ENCODE measurements at places on chromosomes 2 and 18.

- DNase-seq = no peak
Measured at GRCh38 chr2:110675679-110676078, 2.2 kb downstream of the BUB1 start.

- no peak for DNase-seq
Measured at GRCh38 chr2:224268441-224268840, 133.5 kb downstream of the FAM124B start.

GRCh38 chr2:214801068-214801467 is 8.4 kb downstream of the BARD1 start:
- no peak for DNase-seq

DNA sequence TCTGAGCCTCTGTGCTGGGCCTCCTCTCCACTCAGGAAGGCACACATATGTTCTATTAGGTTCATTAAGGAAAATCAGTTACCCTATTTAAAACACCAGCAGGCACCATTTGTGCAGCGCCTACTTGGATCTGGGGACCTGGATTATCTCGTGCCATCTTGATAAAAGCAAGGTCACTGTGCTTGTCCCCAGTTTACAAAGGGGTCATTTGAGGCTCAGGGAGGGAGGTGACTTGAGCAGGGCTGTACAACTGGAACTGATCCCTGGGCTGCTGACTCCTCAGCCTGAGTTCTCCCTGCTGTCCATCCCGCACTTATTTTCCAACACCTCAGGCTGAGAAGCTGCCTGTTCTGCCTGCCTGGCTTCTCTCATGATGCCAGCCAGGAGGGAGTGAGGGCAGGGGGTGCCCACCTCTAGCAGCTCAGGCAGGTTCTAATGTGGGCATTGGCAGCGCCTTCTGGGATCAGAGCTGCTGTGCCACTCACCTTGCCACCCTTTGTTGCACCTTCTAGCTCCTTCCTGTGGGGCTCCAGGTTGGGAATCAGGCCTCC is 120.3 kb downstream of the GLI2 start:
- no peak for DNase-seq

GRCh38 chr2:55550368-55551102 is 31.0 kb downstream of the CFAP36 start:
- no peak for DNase-seq

- DNase-seq = no peak
Measured at GRCh38 chr2:25955869-25956535, 26.3 kb downstream of the KIF3C start.

GRCh38 chr2:99638791-99639190 is 149.0 kb upstream of the REV1 start:
- DNase-seq = no peak

DNA sequence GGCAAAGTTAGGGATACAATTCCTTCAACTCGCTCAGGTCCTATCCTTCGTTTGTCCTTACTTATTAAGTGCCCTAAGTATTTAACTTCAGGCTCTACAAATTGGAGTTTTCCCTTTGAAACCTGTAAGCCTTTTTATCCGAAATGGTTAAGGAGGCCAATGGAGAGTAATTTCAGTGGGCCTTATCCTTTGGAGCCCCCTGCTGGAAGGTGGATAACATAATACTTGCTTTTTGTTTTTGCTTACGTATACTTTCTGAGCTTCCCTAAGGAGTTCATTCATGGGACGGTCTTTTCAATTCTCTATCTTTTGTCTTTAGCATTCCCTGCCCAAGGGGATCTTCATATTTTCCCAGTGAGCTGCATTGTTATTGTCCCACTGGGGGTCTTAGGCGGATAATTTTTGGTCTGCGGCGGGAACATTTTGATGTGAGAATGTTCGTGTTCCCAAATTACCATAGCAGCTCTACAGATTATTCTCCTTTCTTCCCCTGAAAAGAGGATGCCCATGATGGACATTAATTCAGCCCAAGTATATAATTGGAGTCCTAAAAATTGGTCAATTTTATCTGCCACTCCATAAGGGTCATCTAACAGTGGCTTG is 34.4 kb upstream of the TRAPPC8 start:
- no peak for DNase-seq

DNA sequence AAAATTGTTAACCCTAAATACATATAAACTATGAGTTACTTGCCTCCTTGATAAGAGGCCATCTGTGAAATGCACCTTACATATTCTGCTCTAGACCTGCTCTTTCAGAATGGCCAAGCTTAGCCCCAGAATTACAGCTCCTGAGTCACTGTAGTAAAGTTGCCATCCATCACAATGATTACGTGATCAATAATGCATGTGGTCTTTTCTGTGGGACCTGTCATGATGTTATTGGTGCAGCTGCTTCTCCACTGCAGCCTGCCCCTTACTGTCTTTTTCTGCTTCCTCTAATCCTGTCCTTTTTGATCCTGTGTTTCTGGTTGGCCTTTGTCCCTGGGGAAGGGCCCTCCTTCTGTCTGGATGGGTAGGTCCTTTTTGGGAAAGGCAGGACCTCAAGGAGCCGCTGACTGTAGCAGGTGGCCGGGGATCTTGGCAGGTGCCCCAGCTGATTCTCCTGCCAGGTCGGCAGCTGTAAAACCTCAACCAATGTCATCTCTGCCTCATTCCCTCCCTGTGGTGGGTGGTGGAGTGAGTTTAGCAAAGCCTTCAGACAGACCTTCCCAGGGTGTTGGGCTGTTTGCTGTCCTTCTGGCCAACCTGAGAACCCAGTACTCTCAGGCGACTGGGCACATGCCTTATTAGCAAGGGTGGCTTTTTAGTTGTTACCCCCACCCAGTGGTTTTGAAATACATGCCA is 126.2 kb upstream of the EML6 start:
- no peak for DNase-seq
